COR-L47 (cell line): ENCODE measurements at places on chromosomes 4 and X.

GRCh38 chr4:4440333-4441061 is 53.6 kb downstream of the NSG1 start:
- DNase-seq, result no peak

DNA sequence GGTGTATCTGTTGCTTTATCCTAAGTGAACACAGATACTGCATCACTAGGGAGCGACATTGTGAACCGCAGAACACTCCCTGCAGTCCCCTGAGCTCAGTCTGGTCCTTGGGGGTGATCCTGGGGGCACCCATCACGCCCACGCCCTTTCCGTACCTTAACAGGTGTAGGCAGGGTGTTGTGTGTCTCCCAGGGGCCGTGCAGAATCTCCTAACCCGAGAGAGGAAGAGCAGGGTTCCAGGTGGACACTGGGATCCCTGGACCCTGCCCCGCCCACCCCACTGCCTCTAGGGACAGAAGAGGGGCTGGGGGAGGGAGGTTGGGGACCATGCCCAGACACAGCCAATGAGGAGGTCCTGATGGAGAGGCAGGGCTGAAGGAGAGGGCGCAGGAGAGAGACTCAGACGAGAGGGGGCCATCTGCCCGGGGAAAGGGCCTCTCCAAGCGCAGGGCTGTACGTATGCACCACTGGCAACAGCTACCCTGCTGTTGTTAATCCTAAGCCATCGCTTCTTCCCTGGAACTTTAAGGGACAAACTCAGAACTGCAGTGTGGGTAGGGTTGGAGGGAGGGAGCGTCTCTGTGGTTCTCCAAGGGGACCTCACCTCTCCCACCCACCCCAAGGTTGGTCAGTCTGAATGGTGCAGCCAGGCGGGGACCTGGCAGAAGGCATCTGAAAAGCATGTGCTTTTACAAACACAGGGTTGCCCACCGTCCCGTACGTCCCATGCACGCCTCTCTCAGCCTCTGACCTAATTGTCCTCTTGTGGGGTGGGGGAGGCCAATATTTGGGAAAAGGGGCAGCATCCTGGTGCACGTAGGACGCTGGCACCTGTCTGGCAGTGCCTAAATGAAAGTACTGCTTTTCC is 2.5 kb downstream of the P2RY8 start:
- DNase-seq, result no peak

DNA sequence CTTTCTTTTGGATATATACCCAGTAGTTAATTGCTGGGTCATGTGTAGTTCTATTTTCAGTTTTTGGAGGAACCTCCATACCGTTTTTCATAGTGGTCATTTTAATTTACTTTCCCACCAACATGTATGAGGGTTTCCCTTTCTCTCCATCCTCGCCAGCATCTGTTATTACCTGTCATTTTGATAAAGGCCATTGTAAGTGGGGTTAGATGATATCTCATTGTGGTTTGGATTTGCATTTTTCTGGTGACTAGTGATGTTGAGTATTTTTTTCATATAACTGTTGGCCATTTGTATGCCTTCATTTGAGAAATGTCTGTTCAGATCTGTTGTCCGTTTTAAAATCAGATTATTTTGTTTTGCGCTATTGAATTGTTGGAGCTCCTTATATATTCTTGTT is 28.8 kb upstream of the CXCL2 start:
- no peak for DNase-seq

DNA sequence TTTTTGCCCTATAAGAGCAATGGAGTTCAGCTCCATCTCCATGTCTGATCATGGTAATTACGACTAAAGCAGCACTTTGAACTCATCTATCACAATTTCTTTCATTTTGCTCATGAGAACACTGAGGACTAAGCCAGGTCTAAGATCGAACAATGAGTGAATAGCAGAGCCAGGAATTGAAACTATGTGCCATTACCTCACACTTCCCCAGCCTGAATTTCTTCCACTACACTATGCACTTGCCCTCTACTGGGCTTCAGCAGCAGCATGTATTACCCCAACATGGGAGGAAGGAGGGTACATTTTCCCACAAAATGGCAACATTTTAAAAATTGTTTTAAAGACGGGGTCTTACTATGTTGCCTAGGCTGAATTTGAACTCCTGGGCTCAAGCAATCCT is 274.7 kb upstream of the FGF13 start:
- DNase-seq, result no peak

- DNase-seq, result no peak
Measured at GRCh38 chr4:125550769-125551168, 236.0 kb downstream of the FAT4 start.

- no peak for DNase-seq
Measured at GRCh38 chr4:169080981-169081380, 70.9 kb upstream of the CBR4 start.

- DNase-seq, result no peak
Measured at GRCh38 chr4:94171616-94172015, 36.0 kb upstream of the SMARCAD1 start.

GRCh38 chr4:165761963-165762362 is 111.1 kb upstream of the TLL1 start:
- no peak for DNase-seq

GRCh38 chrX:15653961-15654360 is 10.6 kb downstream of the CLTRN start:
- no peak for DNase-seq

DNA sequence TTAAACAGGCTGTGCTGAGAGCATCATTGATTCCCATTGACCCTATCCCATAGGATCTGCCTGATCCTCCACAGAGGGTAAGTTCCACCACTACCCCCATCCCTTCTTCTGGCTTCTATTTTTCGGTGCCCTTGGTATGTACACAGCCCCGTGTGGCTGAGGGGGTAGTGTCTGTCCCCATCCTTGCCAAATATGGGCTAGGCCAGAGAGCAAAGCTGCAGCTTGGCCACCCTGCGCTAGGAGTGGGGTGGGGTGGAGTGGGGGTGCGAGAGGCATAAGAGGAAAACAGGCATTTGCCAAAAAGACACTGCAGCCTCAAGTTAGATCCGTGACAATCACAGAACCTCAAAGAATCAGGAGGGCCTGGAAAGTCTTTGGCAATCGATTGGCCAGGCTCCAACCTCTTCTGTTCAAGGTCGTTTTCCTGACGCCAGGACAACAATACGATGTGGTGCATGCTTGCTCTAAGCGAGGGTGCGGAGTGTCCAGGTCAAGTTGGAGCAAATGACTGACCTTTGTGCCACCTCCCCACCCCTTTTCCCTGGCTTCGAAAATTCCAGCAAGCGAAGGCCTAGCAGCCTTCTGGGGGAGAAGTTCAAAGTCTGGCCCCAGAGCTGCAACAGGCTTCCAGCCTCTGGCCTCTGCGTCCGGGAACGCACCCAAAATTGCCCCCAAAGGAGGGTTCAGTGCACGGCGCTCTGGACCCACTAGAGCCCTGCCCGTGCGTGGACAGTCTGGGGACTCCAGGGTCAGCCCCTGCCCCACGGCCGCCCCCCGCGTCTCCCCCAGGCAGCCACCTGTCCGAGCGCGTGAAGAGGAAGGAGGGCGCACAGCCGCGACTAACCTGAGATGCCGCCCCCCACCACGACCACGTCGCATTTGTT is 598 bp downstream of the MAOB start:
- DNase-seq, result no peak

- DNase-seq, result no peak
Measured at GRCh38 chr4:185020863-185021761, 2.8 kb downstream of the HELT start.

- DNase-seq, result no peak
Measured at GRCh38 chr4:108209489-108209888, 40.8 kb upstream of the LEF1 start.

DNA sequence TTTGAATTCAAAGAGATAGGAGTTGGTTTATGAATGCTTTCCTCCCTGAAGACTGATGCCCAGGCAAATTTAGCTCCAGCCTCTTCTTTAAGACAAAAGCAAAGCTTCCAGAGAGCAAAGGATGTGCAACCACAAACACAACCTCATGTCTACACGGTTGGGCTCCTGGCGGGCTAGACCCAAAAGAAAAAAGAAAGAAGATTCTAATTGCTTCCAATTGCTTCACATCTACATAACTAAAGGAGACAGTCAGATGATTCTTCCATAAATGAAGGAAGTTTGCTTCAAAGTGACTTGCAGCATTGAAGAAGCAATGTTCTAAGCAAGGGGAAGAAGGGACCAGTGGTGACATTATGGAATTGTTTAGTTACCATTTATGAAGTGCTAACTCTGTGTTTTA is 1603.0 kb upstream of the TENM3 start:
- DNase-seq, result no peak
